ENCODE measurements at places on chromosomes 7 and 10.

DNA sequence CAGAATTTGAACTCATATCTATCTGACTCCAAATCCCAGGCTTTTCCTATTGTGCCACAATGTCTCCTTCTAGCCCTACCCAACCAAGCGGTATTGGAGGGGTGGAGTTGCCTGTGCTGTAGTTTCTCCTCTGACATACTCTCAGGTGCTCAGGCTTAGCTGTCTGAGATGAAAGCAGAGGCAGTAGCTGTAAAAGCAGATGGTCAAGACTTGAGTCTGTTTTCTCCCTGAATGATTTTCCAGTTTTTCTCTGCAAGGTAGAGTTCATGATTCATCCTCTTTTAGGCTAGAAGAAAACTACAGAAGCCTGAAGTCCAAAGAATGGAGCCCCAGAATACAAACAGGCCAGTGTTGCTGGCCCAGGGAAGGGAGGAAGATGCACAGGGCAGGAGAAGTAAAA is 130.0 kb downstream of the PDE1C start:
- DNase-seq: no peak

- DNase-seq: no peak
Measured at GRCh38 chr7:129855234-129855673, 97.5 kb downstream of the UBE2H start.

DNA sequence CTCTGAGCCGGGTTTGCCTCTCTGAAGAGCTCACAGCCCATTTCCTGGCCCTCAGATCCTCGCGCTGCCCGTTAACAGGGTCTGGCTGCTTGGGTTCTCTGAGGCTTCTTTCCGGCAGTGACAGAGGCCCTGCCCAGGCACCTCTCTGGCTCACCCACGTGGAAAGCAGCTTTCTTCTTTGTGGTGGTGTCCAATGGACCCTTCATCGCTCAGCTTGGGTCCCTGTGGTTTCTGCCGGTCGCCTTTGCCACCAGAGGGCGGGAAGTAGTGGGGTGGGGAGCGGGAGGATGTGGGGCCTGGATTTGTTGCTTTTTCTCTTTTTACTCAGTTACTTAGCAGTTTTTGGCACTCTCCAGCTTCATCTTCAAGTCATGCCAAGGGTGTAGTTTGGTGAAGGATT is 15.6 kb upstream of the JAKMIP3 start:
- DNase-seq: no peak

GRCh38 chr10:122112021-122112616 is 123.2 kb downstream of the TACC2 start:
- no peak for DNase-seq
